ENCODE measurements at places on chromosomes 6 and 20.

DNA sequence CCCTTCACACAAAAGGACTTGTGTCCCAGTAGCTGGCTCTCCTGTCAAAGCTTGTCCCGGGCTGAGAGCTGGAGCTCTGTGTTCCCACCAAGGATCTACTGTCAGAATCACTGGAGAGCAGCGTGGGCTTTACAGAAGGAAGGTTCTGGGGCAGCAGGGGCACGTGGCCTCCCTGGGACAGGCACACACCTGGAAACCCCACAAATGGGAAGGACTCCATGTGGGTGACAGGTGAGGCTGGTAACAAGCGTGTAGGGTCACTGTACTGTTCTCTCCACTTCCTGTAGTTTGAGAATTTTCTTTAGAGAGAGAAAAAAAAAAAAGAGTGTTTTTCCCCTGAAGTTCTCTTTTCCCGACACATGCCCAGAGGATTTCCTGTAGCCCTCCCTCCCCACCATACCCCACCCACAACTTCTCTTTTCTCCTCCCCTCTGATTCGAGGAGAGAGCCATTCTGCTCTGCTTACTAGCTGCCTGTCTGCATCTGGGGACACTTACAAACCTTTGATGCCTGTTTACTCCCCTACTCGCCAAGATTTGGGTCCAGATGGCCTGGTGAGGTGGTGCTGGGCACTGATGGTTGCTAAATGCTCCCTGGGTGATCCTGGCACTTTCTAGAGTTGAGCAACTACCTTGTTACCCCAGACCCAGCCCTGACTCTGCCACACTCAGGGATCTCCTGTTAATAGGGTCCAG lies 84.1 kb upstream of the SIRPA start:
- DNase-seq, result no peak

- peak; percentile 48 for DNase-seq
Observed at GRCh38 chr20:4195499-4195898, 180.1 kb upstream of the RNF24 start.

DNA sequence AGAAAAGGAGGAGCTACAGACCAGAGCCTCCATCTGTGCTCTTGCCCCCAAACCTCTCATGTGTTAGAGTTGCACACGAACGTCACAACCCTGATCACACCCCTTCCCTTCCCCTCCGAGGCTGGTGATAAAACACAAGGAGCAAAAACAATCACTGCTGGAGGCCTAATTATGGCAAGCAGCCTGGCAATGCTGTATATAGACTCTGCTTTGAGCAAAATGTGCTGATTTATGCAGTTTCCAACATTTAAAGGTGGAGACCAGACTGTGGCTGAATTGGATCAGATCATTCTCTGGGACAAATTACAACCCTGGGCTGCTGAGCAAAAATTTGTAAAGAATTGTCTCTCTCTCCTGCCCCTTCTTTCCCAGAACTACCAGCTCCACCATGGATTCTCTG lies 64.6 kb upstream of the SRSF6 start:
- no peak for DNase-seq

GRCh38 chr20:33411711-33412483 lies 10.6 kb upstream of the CDK5RAP1 start:
- no peak for DNase-seq

DNA sequence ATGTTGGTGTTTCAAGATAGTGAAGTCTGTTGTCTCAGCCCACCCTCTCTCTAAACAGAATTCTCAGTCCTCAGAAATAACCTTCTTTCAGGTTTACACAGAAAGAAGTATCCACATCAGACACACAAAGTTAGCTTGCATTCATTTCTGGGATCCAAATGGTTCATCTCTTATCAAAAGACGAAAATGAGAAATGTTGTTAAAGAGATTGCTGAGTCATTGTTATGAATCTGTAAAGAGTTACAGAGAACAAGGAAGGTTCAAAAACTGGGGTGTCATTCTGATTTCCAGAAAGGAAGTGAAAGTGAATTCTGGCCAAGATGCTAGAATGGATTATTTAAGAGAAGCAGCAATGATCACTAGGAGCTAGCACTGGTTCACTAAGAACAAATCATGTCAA lies 90.5 kb upstream of the ATXN1 start:
- no peak for DNase-seq

DNA sequence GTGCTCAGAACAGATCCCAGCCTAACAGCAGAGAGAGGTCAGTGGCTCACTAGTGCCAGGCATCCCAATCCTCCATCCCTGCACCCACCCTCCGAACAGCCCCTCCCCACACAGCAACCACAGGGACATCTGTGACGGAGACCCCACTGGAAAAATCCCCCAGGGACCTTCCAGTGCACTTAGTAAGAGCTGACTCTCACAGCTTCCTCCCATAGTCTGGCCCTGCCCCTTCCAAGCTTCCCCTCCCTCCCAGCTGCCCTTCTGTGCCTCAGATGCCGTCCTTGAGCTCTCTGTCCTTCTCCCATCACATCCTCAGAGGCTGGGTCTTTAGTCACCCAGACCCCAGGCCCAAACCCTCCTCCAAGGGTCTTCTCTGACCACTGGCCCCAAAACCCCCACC lies 9.7 kb upstream of the THBS2 start:
- no peak for DNase-seq

- peak; percentile 46 for DNase-seq
Observed at GRCh38 chr6:21589352-21590345, 3.9 kb upstream of the SOX4 start.

DNA sequence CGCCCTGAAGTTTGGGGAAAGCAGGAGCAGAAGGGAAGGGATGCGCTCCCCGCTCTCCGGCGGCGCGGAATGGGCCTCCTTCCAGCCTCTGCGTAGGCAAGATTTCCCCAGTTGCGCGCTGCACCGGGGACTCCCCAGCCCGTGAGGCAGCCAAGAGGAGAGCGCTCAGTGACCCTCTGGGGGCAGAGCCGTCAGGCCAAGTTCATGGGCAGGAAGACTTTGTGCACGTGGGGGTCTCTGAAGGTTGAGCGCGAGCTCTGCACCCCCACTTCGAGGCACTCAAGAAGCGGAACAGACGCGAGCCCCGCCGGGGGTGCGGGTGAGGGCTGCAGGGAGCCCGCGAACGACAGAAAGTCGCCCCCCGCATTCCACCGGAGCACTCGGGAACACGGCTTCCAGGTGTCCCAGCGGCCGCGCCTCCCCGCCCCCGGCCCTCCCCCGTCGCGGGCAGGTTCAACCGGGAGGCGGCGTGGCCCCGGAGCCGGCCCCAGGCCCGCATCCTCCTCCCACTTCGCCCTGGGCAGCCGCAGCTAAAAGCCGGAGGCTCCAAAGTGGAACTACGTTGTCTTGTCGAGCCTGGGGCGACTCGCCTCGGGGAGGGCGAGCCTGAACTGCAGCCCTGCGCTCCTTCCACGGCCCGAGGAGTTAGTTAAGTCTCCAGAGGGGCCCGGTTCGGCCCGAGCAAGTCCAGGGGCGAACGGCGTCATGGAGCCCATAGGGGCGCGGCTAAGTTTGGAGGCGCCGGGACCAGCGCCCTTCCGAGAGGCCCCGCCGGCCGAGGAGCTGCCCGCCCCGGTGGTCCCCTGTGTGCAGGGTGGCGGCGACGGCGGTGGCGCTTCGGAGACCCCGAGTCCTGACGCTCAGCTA lies at the start of gene PPP1R3G:
TSS of gene PPP1R3G (plus strand) at position 561 of the 867 bp plus-strand sequence. CDS start at position 706, 145 bp downstream.
- DNase-seq, result no peak

GRCh38 chr6:138142806-138143205 lies 18.9 kb upstream of the ARFGEF3 start:
- no peak for DNase-seq

- DNase-seq, result no peak
Observed at GRCh38 chr6:165091121-165091785, 218.2 kb downstream of the C6orf118 start.

- DNase-seq, result no peak
Observed at GRCh38 chr6:16669227-16669626, 92.0 kb downstream of the ATXN1 start.

DNA sequence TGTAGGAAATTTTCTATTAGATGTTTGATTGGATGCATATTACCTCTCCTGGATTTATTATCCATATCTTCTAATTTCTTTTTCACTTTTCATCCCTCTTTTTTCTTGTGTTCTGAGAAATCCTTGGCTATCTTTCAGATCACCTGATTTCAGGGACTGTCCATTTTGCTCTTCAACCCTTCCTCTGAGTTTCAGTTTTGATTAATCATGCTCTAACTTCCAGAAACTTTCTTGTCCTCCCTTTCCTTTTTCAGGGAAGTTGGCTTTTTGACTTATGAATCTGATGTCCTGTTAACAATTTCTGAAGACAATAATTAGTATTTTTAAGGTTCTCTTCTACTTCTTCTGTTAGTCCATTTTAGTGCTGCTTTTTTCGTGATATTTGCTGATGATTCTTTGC lies 79.1 kb downstream of the FKBP5 start:
- no peak for DNase-seq

GRCh38 chr20:41182296-41183212 lies 45.2 kb downstream of the PLCG1 start:
- no peak for DNase-seq

GRCh38 chr20:4046311-4046924 lies 31.1 kb upstream of the RNF24 start:
- no peak for DNase-seq

- DNase-seq, result no peak
Observed at GRCh38 chr6:25682324-25682723, 30.3 kb downstream of the SCGN start.

- no peak for DNase-seq
Observed at GRCh38 chr6:134372603-134373281, 54.8 kb upstream of the SGK1 start.

- DNase-seq, result no peak
Observed at GRCh38 chr20:34089175-34089479, 22.9 kb downstream of the EIF2S2 start.

DNA sequence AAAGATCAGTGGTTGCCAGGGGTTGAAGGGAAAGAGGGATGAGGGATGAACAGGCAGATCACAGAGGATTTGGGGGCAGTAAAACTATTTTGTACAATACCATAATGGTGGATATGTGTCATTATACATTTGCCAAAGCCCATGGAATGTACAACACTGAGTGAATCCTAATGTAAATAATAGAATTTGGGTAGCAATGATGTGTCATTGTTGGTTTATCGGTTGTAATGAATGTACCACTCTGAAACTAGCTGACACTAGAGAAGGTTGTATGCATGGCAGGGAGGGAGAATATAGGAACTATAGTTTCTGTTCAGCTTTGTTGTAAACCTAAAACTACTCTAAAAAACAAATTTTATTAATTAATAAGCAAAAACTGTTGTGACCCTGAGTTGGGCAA lies 17.8 kb upstream of the ASF1A start:
- DNase-seq, result no peak

GRCh38 chr6:116133453-116133852 lies 7.5 kb upstream of the COL10A1 start:
- DNase-seq, result no peak

- no peak for DNase-seq
Observed at GRCh38 chr6:52921743-52922142, 12.2 kb upstream of the GSTA3 start.

DNA sequence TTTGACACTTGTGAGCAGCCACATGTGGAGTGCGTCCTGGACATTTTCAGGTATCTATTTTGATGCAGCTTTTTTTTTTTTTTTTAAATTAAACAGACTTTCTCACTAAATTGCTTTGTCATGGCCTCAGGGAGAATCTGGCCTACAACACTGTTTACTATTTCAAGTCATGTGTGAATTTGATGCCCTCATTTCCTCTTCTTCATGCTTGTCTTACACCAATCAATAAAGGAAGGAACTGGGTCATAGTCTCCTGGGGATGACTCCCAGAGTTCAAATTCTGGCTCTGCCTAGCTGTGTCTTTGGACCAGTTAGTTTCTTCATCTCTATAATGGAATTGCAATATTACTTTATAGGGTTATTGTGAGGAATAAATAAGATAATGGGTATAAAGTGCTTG lies 554.1 kb downstream of the PRKN start:
- no peak for DNase-seq

DNA sequence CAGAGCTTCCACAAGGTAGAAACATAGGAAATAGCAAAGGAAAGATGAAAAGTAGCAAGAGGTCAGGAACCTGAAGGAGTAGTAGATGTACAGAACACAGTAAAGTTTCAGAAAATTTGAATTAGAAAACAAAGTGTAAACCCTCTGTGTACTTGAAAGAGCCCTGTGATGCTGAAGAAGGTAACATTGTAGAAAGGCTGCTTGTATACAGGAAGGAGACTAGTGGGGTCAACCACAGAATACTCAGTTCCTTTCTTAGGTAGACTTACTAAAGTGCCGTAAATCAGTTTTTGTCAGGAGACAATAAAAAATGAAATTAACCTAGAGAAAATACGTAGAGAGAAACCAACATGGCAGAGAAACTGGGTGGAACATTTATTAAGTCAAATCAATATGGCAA lies 149.7 kb downstream of the AIG1 start:
- DNase-seq, result no peak

GRCh38 chr20:35005463-35005961 lies 49.8 kb downstream of the MYH7B start:
- no peak for DNase-seq

- no peak for DNase-seq
Observed at GRCh38 chr20:31967830-31968249, at the start of gene XKR7. Gene XKR7 (plus strand): TSS chr20:31968151. CDS start chr20:31968176, 25 bp downstream.

GRCh38 chr6:37429352-37429750 lies 3.7 kb upstream of the CMTR1 start:
- DNase-seq, result no peak

DNA sequence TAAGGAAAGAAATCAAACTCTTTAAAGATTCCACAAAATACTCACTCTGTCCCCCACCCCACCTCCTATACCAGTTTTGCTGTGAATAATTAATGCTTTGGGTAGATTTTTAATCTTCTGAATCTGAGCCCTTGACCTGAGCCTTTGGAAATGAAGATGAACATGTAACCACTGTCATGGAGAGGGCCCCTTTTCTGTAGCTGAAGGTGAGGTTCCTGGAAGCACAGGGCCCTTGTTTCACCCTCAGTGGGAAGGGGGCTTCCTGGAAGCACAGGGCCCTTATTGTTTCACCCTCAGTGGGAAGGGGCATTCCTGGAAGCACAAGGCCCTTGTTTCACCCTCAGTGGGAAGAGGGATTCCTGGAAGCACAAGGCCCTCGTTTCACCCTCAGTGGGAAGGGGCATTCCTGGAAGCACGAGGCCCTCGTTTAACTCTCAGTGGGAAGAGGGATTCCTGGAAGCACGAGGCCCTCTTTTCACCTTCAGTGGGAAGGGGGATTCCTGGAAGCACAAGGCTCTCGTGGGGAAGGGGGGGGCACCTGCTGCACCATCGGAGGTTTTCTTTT lies 75.7 kb downstream of the DACT2 start:
- DNase-seq, result no peak

DNA sequence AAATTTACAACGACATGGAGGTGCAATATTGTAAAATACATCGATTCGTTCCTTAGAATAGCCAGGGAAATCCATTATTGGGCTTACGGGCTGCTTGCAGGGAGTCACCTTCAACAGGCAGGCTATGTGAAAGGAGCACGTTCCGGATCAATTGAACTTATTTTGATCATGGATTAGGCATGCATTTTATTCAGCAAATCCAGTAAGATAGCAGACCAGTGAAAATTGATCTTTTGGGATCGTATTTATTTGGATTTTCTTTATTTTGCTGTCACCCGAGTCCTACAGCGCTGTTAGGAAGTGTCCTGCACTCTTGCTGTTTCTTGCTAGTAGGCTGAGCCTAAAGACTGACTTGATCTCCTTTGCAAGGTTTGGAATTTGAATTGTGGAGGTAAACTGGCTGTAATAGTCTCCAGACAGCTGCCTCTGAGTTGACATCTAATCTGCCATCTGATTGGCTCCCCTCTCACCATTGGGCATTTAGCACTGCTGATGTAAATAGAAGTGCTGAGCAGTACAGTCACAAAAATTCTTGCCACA lies 3.0 kb downstream of the ARID1B start:
- peak; percentile 86 for DNase-seq

- no peak for DNase-seq
Observed at GRCh38 chr20:19251958-19252357, 39.5 kb downstream of the SLC24A3 start.

GRCh38 chr20:17610566-17611289 lies 40.9 kb downstream of the DSTN start:
- no peak for DNase-seq
